ENCODE measurements at places on chromosomes 11 and 22.

GRCh38 chr11:63911876-63912275 lies 5.1 kb downstream of the RCOR2 start:
- peaks cover 5% of the 10 kb centered on the region for H3K4me1 ChIP-seq
- DNase-seq: no peak
- H3K27me3 ChIP-seq: peaks cover 8% of the 10 kb centered on the region

- no peak for DNase-seq
- no peak overlapping the region for H3K27ac ChIP-seq
- no peaks in the 10 kb centered on the region for H3K27me3 ChIP-seq
- H3K36me3 ChIP-seq: no peaks in the 10 kb centered on the region
Observed at GRCh38 chr11:24181395-24182047, 315.3 kb upstream of the LUZP2 start.

DNA sequence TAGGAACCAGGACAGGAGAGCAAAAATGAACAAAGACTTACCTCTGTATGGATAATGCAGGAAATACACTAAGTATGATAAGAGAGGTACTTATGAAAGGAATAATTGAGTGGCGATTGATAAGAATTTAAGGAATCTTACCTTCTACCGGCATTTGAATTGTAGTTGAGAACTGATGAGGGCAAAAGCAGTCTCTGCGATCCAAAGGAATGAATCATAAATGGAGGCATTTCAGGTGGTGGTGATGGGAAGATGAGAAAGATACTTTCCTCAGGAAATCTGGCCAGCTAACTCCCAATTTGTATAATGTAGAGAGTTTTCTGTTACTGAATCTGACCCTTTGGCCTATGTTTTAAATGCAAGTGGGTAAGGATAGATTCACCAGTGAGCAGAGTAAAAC lies 71.9 kb upstream of the C11orf87 start:
- peaks cover 1% of the 10 kb centered on the region for H3K27me3 ChIP-seq
- no peaks in the 10 kb centered on the region for H3K36me3 ChIP-seq
- no peak overlapping the region for H3K4me3 ChIP-seq
- H3K4me1 ChIP-seq: no peaks in the 10 kb centered on the region

DNA sequence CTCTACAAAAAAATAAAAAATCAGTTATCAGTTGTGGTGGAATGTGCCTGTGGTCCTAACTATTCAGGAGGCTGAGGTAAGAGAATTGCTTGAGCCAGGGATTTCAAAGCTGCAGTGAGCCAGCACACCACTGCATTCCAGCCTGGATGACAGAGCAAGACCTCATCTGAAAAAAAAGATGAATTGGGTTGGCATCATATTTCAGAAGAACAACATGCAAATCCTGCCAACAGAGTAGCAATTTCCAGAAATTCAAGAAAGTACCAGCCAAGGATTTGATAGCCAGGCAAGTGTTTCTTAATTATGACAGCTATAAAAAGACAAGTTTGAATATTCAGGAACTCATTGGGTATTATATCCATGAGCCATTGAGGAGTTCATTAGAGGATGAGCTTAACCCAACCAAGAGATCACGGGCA lies 75.2 kb downstream of the USP47 start:
- H3K27ac ChIP-seq: no peak overlapping the region
- no peaks in the 10 kb centered on the region for H3K27me3 ChIP-seq
- H3K36me3 ChIP-seq: peaks cover 11% of the 10 kb centered on the region
- peaks cover 7% of the 10 kb centered on the region for H3K4me1 ChIP-seq

DNA sequence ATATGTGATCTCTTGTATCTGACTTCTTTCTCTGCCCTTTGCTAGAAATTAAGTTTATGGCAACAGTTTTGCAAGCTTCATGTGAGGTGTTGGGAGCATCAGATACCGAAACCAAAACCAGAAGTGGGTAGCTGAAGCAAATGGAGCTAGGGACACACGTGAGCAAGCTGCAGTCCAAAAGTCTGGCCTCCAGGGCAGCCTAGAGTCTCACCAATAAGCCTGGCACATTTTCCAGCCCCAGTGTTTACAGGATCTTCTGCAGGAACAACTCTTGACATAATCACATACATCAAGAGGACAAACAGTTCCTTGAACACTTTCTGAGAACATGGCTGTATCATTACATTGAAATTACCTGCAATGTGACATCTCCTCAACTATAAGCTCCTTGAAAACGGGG lies 114.1 kb downstream of the LARGE1 start:
- H3K27me3 ChIP-seq: peaks cover 2% of the 10 kb centered on the region
- H3K4me1 ChIP-seq: no peaks in the 10 kb centered on the region
- H3K4me3 ChIP-seq: no peak overlapping the region
- H3K27ac ChIP-seq: no peak overlapping the region

GRCh38 chr11:35464308-35464707 lies 45.0 kb upstream of the SLC1A2 start:
- no peak overlapping the region for H3K4me3 ChIP-seq
- H3K36me3 ChIP-seq: no peaks in the 10 kb centered on the region
- H3K27me3 ChIP-seq: peaks cover 8% of the 10 kb centered on the region

GRCh38 chr11:76218449-76219178 lies 12.3 kb upstream of the WNT11 start:
- no peak overlapping the region for H3K4me3 ChIP-seq
- H3K27ac ChIP-seq: no peak overlapping the region
- no peak for DNase-seq
- H3K4me1 ChIP-seq: no peaks in the 10 kb centered on the region

GRCh38 chr11:106974831-106975230 lies 43.4 kb downstream of the GUCY1A2 start:
- DNase-seq: no peak
- H3K27me3 ChIP-seq: peaks cover 1% of the 10 kb centered on the region
- H3K27ac ChIP-seq: no peak overlapping the region

DNA sequence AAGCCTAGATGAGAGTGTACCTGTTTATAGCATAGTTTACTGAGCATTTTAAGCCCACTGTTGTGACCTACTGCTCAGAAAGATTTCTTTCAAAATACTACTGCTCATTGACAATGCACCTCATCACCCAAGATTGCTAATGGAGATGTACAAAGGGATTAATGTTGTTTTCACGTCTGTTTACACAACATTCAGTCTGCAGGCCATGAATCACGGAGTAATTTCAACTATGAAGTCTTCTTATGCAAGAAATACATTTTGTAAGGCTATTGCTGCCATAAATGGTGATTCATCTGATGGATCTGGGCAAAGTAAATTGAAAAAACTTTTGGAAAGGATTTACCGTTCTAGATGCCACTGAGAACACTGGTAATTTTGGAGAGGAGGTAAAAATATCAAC lies 112.9 kb downstream of the KIF18A start:
- no peaks in the 10 kb centered on the region for H3K4me1 ChIP-seq
- no peak overlapping the region for H3K27ac ChIP-seq
- no peak for DNase-seq
- no peaks in the 10 kb centered on the region for H3K27me3 ChIP-seq
- no peak overlapping the region for H3K4me3 ChIP-seq

GRCh38 chr22:43370036-43370435 lies 26.9 kb upstream of the SCUBE1 start:
- no peak for DNase-seq
- H3K36me3 ChIP-seq: peaks cover 2% of the 10 kb centered on the region
- H3K4me1 ChIP-seq: no peaks in the 10 kb centered on the region
- H3K4me3 ChIP-seq: no peak overlapping the region
- no peak overlapping the region for H3K27ac ChIP-seq
- peaks cover 46% of the 10 kb centered on the region for H3K27me3 ChIP-seq

DNA sequence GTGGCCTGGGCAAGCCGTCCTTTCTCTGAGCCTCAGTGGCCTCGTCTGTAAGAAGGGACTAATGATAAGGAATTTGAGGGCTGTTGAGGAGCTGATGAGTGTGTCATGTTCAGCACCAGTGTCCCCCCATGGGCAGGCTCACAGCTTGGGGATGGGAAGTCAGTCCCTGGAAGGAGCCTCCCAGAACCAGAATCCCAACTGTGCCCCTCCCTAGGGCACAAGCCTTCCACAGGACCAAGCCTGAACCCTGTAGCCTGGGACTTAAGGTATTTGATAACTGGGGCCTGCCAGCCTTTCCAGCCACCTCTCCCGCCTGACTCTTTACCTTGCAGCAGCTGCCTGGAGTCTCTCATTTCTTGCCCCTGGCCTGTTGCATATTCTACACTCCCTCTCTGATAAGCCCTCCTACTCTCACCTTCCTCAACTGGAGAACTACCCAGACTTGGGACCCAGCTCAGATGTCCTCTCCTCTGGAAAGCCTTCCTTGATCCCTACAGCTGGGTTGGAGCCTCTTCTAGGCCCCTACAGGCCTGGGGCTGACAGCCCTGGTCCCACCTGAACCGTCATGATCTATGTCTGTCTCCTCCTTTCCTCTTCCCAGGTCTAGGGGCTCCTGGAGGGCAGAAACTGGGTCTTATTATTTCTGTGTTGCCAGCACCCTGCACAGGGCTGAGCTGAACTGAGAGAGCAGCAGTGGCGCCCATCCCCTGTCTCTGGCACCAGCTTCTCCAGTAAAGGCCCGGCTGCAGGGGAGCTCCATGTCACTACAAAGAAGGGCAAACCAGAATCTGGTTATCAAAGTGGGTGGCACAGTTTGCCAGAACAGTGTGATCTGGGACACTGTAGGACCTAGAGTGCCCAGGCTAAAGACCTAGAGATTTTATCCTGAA lies 1.6 kb downstream of the P2RY2 start:
- peaks cover 24% of the 10 kb centered on the region for H3K27me3 ChIP-seq
- no peak overlapping the region for H3K27ac ChIP-seq
- no peak for DNase-seq

DNA sequence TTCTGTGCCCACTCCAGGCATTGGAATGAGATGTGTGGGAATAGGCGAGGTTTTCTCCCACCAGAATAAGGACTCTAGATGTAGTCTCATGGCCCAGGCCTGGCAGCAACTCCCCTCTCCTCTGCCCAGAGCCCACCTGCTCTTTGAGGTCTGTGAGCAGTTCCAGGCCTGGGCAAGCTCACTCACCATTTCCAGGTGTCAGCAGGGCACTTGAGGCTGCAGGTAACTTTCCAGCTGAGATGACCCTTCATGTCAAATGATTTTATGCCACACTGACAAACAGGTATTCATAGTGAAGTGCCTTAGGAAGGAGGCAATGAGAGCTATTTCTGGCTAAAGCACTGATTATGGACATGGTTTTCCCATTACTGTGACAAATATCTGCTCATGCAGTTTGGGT lies 123.3 kb upstream of the CCDC90B start:
- H3K4me1 ChIP-seq: no peaks in the 10 kb centered on the region
- DNase-seq: no peak
- H3K36me3 ChIP-seq: no peaks in the 10 kb centered on the region
- no peak overlapping the region for H3K27ac ChIP-seq
- no peaks in the 10 kb centered on the region for H3K27me3 ChIP-seq

- no peak overlapping the region for H3K27ac ChIP-seq
- peaks cover 24% of the 10 kb centered on the region for H3K27me3 ChIP-seq
- no peaks in the 10 kb centered on the region for H3K36me3 ChIP-seq
- no peak for DNase-seq
- H3K4me1 ChIP-seq: peaks cover 6% of the 10 kb centered on the region
- H3K4me3 ChIP-seq: no peak overlapping the region
Observed at GRCh38 chr11:706439-706956, 467 bp downstream of the EPS8L2 start.

DNA sequence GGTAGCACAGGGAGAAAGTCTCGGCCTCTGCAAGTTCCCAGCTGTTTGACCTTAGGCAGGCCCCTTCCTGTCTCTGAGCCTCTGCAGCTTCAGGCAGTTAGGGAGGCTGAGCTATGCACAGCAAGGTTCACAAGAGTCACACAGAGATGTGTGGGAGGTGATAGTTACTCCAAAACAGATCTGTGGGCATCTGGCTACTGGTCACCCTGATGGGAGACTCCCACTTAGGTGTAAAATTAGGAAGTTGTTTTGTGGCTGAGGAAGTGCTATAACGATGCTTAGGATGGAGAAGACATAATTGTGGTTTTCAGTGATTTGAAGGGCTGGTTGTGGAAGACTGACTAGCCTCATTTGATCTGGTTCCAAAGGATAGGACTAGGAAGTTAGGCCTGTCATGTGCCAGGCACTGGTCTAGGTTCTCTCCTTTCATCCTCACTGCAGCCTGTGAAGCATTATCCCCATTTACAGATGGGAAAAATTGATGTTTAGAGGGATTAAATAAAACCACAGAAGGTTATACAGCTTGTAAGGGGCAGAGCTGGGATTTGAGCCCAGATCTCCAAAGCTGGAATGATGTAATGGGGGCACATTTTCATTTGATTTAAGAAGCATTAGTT lies 13.5 kb downstream of the ACO2 start:
- no peak for DNase-seq
- no peak overlapping the region for H3K27ac ChIP-seq
- peaks cover 6% of the 10 kb centered on the region for H3K36me3 ChIP-seq
- no peak overlapping the region for H3K4me3 ChIP-seq
- no peaks in the 10 kb centered on the region for H3K27me3 ChIP-seq
- peaks cover 54% of the 10 kb centered on the region for H3K4me1 ChIP-seq

DNA sequence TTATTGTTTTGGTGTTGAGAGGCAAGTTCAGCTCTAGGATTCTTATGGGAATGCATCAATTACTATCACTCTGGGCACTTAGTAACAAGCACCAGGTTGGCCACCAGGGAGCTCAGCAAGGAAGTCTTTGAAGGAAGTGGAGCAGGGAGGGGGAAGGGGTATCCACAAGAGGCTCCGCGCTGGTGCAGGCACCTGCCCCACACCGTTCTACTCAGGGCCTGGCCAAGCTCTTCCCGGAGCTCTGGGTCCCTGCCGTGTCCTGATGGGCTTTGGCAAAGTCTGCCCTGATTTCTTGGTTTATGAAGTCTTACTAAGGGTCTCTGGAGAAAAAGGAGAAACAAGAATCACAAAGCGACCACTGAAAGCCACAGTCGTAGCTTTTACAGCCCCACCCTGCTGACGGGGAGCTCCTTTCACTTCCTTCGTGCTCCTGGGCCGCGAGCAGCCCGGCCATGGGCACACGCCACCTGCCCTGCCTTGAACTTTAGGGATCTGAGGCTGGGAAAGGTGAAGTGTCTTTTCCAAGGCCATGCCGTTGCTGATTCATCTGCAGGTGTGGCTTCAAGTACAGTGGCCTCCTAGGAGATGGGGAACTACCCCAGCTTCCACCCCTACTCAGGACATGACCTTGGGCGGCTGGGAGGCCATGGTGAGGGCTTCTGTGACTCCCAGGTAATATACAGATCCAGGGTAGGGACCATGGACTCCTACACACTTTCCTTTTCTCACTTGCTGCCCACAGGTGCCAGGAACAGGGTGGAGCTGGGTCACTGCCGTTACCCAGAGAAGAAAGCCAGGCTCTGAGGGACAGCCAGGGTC lies 15.9 kb upstream of the LRRC32 start:
- H3K36me3 ChIP-seq: no peaks in the 10 kb centered on the region
- H3K27ac ChIP-seq: peak overlapping the region; percentile 62
- peak overlapping the region; percentile 41 for H3K4me3 ChIP-seq
- H3K4me1 ChIP-seq: peaks cover 18% of the 10 kb centered on the region
- H3K27me3 ChIP-seq: peaks cover 16% of the 10 kb centered on the region

GRCh38 chr22:20792966-20793728 lies 19.2 kb downstream of the SERPIND1 start:
- H3K4me1 ChIP-seq: no peaks in the 10 kb centered on the region
- no peaks in the 10 kb centered on the region for H3K27me3 ChIP-seq
- no peak overlapping the region for H3K27ac ChIP-seq
- H3K4me3 ChIP-seq: no peak overlapping the region
- peaks cover 18% of the 10 kb centered on the region for H3K36me3 ChIP-seq
